ENCODE measurements at places on chromosomes 5 and 9.

- DNase-seq: no peak
These were observed 44.0 kb upstream of the ZNF608 start for GRCh38 chr5:124790301-124790894.

GRCh38 chr5:168747987-168748777 is 169.0 kb upstream of the PANK3 start:
- peak; percentile 10 for DNase-seq

- DNase-seq: no peak
These were observed 158.7 kb downstream of the TMEM167A start for GRCh38 chr5:82918311-82919031.

GRCh38 chr9:110994771-110995241 is 43.5 kb downstream of the LPAR1 start:
- no peak for DNase-seq

- DNase-seq: no peak
These were observed 283.3 kb downstream of the PJA2 start for GRCh38 chr5:109126481-109126880.

GRCh38 chr9:85743275-85744128 is 1.7 kb upstream of the AGTPBP1 start:
- peak; percentile 52 for DNase-seq

DNA sequence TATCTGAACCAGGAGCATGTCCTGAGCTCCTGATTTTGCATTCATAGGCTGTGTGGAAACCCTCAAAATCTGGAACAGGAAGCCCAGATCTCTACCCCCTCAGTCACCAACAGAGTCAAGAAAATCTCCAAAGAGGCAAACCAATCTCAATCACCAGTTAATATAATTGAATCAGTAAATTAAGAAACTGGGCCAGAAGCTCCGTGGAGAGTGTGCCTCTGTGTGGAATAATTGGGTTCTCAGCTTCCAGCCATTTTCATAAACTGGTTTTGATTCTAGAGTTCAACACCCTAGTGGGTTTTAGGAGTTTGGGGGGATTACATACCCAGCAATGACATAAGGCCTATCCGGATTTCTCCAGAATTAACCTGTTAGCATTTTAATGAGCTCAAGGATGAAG is 362.9 kb downstream of the IRX2 start:
- no peak for DNase-seq

GRCh38 chr5:74424162-74424868 is 216.2 kb downstream of the ENC1 start:
- no peak for DNase-seq

GRCh38 chr9:121696930-121697329 is 45.5 kb downstream of the DAB2IP start:
- DNase-seq: no peak

GRCh38 chr9:111873901-111874300 is 22.7 kb upstream of the UGCG start:
- no peak for DNase-seq

- no peak for DNase-seq
These were observed 20.9 kb upstream of the TENT2 start for GRCh38 chr5:79591326-79591725.

GRCh38 chr9:120922404-120923195 is 4.0 kb downstream of the TRAF1 start:
- DNase-seq: peak; percentile 22

- DNase-seq: no peak
These were observed 32.1 kb upstream of the MED10 start for GRCh38 chr5:6410421-6410820.

- DNase-seq: no peak
These were observed 77.8 kb downstream of the CFAP90 start for GRCh38 chr5:7773178-7773577.

GRCh38 chr9:33202018-33202417 is 34.9 kb upstream of the B4GALT1 start:
- DNase-seq: no peak

GRCh38 chr5:1302258-1302657 is 7.4 kb upstream of the TERT start:
- DNase-seq: no peak

GRCh38 chr9:7266911-7267595 is 509.3 kb downstream of the KDM4C start:
- no peak for DNase-seq

DNA sequence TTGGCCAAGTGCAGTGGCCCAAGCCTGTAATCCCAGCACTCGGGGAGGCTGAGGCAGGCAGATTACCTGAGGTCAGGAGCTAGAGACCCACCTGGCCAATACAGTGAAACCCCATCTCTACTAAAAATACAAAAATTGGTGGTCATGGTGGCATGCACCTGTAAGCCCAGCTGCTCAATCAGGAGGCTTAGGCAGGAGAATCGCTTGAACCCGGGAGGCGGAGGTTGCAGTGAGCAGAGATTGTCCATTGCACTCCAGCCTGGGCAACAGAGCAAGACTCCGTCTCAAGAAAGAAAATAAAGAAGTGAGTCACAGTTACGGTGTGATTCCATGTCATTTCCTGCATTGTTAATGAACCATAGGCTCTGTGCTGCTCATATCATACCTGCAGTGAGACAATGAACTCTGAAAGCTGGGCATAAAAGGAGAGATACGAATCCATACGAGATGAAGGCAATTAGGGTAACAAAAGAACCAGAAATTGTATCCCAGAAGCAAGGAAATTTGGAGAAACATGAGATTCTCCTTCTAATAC is 44.6 kb downstream of the TIMD4 start:
- no peak for DNase-seq

GRCh38 chr9:7088611-7089010 is 330.8 kb downstream of the KDM4C start:
- DNase-seq: no peak

GRCh38 chr5:105868038-105868780 is 1802.5 kb downstream of the EFNA5 start:
- DNase-seq: no peak

GRCh38 chr5:149301744-149302380 is 30.2 kb downstream of the AFAP1L1 start:
- no peak for DNase-seq

DNA sequence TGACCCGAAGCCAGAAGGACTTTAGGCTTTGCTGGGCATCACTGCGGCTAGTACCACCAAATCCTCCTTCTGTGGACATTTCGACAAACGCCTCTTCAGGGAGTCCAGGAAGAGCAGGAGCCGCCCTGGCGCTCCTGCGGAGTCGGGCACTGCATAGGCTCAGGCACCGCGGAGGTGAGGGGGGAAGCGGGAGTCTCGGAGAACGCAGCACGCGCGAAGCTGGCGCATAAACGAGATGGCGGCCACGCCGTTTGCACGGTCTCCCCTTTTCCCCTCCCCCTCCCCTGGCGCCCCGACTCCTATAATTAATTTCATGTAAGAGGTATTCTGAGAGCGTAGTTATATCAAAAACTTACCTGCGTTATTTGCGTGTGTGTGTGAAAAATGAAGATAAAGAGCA is 137.8 kb upstream of the GAS1 start:
- no peak for DNase-seq

DNA sequence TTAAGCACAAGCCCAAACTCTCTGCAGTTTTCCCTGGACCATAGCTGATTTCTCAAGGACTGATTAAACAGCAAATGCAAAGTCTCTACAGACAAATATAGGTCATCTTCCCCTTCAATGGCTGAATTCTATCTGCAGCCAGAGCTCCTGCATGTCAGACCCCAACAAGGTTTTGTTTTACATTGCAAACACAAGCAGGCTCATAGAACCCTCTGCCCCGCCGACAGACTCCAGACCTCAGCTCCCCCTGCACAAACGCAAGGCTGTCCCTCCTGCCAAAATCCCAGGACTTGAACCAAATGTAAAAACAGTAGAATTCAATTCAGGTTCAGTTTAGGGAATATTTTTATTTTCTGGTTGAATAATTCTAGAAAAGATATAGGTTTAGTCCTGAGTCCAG is 526.7 kb upstream of the TRPC7 start:
- no peak for DNase-seq

DNA sequence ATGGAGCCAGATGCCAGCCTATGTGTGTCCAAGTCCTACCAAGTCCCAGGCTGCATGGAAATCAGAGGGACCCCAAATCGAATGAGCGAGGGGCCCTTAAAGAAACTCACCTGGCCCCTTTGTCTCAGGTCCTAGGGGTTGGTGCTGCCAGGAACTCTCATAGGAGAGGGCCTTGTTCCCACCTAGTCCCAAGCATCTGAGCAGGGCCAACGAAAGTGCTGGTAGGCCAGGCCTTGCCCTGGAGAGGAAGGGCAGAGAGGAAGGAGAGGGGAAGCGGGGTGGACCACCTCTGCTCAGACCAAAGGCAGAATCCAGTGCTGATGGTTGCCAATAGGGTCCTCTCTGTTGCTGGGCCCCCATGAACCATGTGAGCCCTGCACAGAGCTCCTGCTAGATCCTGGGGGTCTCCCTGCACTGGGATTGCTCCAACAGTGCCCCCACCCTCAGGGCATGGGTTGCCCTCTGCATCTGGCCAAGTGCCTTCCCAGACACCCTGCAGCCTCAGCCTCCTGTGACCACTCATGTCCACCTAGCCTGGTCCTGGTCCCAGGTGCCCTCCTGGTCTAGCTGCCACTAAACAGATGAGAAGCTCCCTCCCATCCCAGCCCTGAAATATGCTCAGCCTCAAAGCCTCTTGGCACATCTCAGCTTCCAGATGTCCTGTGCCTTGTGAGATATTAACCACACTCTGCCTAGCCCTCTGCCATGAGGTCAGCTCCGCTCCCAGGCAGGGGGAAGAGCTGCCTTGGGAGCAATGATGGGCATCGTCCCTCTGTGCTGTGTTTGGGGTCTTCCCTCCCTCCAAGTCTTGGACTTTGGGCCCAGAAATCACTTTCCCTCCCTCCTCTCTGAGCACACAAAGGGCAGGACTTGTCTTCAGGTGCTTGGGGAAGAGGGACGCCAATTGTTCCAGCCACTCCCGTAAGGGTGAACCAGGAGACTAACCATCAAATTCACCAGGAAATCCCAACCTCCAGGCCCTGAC is 109.6 kb downstream of the ADAMTS2 start:
- no peak for DNase-seq

- no peak for DNase-seq
These were observed 36.2 kb upstream of the IL17B start for GRCh38 chr5:149415066-149415967.

- no peak for DNase-seq
These were observed 556.5 kb downstream of the GABRG2 start for GRCh38 chr5:162624110-162624509.

GRCh38 chr5:16963821-16964220 is 27.7 kb upstream of the MYO10 start:
- no peak for DNase-seq

GRCh38 chr9:95250462-95251221 is 66.9 kb downstream of the FANCC start:
- no peak for DNase-seq

GRCh38 chr5:58127255-58128220 is 332.3 kb downstream of the PLK2 start:
- DNase-seq: no peak

DNA sequence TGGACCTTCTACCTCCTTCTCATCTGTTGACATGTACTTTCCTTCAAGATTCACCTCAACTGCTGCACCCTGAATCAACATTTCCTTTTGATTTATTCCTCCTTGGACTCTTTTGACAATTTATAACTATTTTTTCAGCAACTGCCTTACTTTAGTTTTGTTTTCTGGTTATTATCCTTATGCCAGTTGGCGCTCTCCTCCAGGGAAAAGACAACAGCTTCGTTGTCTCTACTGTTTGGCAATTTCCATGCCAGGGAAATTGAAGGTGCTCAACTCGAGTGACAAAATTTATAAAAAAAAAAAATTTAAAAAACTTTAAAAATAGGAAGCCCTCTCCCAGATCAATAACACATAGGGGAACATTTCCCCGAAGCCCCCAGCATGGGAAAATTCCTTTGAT is 549.2 kb upstream of the DMAC1 start:
- no peak for DNase-seq

DNA sequence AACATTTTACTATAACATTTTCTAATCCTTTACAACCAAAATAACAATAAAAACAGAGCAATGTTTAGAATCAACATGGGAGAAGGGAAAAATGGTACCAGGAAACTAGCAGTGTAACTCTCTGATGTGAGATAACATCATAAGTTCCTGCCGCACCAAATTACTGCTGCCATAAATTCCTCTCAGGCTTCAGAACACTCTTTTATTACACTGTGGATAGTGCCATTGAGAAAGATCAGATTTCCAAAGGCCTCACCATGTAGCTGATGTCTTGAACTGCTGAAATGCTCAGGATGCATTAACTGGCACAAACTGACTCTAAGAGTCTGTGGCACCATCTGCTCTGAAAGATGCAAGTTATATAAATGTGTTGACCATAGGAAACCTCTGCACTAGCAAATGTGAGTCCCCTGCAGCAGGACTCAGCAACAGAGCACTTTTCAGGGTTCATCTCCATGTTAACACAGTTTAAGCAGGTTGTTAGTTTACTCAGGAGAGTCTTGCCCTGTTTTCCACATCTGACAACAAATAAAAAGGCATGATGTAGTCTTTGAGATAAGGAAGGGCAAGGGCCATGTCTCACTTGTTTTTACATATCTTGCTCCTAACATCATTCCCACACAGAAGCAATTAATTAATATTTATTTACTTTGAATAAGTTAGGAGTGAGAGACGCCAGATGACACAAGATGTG is 218.1 kb downstream of the CETN3 start:
- no peak for DNase-seq

DNA sequence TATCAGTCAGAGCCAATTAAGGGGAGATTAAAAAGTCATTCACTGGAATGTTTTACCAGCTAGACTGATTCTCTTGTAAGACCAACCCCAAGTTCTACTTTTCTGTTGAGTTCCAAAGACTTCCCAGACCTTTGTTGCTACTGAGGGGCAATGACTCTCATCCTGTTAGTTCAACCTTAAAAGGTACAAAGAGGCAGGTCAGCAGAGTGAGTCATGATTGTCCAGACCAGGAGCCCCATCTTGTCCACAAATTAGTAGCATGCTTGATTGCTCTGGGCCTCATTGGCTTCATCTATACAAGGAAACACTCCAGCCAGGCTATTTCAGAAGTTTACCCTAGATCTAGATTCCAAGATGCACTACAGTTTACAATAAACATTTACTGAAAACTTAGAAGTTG is 79.9 kb upstream of the IL7R start:
- DNase-seq: no peak

DNA sequence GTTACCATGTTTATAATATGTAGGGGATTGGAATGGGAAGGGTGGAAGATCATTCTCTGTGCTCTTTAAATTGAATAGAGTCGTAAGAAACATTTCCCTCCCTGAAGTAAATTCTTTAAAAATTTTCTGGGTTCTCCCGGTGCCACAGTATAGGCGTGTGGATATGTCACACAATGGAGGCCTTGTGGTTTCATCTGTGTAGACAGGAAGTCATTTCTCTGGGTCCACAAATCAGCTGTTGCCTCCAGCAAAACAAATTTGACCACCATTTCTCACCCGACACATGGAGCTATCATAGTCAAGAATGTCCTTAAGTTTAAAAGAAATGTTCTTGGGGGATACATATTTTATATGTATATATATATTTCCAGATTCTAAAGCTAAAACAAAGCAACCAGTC is 17.4 kb downstream of the CEP78 start:
- no peak for DNase-seq

DNA sequence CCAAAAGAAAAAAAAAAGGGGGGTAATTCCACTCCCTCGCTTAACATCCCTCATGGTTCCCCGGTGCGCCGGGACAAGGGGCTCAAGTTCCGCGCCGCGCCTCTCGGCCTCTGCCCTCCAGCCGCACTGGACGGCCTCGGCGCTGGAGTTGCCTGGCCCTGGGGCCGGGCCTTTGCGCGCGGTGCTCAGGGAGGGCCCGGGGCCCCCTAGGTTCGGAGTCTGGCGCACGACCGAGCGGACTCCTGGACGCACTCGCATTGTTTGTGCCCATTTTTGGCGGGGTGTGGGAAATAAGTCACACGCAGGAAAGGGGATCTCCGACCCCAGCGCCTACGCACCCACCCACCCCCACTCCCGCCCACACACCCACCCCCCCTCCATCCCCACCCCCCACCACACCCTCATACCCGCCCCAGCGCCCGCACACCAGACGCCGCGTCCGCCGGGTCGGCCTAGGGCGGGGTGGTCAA is 381 bp downstream of the MED22 start:
- DNase-seq: peak; percentile 62

All from CD4-positive, alpha-beta T cell treated with Interferon alpha-2 for 1 hour (primary cell).